ENCODE measurements at places on chromosomes 2 and 18.

GRCh38 chr18:74249181-74249968 lies 42.4 kb downstream of the CYB5A start:
- DNase-seq: no peak

- no peak for DNase-seq
Observed at GRCh38 chr18:12433829-12434540, 26.3 kb downstream of the PRELID3A start.

DNA sequence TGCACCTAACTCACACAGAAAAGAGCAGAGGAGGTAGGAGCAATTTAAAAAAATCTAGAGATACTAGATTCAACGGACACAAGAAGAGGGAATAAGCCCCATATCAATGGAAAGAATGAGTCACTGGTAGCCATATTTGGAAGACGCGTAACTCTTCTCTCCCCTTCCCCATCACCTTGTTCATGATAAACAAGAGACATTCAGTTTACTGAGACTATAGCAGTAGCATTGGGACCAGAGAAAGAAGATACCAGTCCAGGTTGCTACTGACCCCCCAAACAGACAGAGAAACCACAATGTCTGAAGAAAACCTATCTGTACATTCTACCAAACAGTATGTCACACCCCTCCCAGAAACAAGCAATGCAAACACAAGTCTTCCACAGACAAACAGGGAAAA lies 81.1 kb downstream of the SLC66A3 start:
- no peak for DNase-seq

GRCh38 chr2:170743530-170744239 lies 26.5 kb upstream of the ERICH2 start:
- DNase-seq: no peak

DNA sequence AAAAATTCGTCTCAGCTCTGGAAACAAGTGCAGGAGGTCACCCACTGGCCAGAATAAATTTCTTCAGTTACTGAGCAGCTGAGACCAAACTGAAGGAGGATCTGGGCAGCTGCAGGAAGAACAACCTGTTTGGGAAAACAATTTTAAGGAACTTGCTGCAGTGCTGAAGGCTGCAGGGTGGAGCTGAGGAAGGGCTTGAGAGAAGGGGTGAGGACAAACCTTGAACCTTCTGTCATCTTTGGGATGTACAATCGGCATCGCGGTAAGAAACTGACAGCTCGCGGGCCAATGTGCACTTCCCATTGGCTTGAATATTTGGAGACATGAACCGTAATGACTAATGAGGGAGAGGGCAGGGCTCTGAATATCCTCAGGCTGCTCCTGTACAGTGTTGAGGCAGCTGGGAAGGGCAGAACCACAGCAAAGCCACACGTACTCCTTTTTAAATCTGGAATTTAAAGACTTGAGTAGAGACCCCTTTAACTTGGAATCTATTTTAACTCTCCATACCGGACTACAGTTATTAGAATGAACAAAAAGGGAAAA lies 90.3 kb downstream of the TACR1 start:
- no peak for DNase-seq

- DNase-seq: no peak
Observed at GRCh38 chr2:100437751-100438150, 20.3 kb upstream of the CHST10 start.

- DNase-seq: no peak
Observed at GRCh38 chr2:236866542-236867340, 218.9 kb upstream of the COPS8 start.

DNA sequence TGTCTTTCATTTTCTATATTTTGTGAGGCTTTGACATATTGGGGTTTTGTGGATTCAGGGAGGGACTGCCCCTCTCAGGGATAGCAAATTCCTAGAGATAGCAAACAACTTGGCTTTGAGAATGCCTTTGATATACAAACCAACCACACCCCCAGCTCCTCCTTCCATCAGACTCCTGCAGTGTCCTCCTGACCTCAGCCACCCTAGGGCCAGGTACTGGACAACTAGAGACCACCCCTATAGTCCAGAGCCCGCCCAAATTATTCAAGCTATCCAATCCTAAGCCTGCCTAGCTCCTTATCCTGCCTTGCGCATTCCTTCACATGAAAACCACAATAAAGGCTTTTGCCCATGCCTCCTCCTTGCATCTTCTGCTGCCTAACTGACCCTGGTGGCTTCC lies 22.9 kb upstream of the STAM2 start:
- DNase-seq: no peak

- DNase-seq: no peak
Observed at GRCh38 chr2:240433973-240434727, 1.3 kb upstream of the GPC1 start.

DNA sequence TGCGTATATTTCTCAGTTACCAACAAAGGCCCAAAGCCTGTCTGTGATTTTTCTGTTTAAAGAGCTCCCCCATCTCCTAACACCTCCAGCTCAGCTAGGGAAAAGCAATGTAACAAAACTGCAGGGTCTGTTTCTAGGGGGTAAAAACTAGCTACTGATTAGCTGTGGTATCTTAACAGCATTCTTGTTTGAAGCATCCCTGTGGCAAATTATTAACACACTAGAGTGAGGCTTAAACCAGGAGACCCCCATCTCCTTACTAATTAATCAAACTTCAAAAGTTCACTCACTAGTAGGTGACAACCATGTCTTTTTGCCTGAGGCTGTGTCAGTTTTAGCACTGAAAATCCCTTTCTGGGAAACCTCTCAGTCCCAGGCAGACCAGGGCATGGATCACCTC lies 186.2 kb upstream of the PARD3B start:
- no peak for DNase-seq

GRCh38 chr2:74079522-74080341 lies 68.0 kb downstream of the BOLA3 start:
- no peak for DNase-seq

GRCh38 chr2:36413218-36413617 lies 57.6 kb downstream of the CRIM1 start:
- DNase-seq: no peak

DNA sequence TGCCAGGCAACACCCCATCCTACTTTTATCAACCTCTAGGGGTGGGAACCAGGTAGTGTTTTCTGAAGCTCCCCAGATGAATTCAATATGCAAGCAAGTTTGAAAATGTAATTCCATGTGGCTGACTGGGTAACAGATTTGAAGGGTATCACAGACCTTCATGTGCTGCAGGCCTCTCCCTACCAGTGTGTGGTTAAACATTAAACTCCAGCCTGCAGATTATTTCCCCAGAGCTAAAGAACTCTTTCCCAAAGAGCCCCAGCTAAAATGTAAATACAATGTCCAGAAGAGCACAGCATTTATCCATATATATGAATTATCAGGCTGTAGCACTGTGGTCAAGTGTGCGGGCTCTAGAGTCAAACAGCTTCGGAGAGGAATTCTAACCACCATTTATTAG lies 134.1 kb downstream of the MYO5B start:
- DNase-seq: no peak

DNA sequence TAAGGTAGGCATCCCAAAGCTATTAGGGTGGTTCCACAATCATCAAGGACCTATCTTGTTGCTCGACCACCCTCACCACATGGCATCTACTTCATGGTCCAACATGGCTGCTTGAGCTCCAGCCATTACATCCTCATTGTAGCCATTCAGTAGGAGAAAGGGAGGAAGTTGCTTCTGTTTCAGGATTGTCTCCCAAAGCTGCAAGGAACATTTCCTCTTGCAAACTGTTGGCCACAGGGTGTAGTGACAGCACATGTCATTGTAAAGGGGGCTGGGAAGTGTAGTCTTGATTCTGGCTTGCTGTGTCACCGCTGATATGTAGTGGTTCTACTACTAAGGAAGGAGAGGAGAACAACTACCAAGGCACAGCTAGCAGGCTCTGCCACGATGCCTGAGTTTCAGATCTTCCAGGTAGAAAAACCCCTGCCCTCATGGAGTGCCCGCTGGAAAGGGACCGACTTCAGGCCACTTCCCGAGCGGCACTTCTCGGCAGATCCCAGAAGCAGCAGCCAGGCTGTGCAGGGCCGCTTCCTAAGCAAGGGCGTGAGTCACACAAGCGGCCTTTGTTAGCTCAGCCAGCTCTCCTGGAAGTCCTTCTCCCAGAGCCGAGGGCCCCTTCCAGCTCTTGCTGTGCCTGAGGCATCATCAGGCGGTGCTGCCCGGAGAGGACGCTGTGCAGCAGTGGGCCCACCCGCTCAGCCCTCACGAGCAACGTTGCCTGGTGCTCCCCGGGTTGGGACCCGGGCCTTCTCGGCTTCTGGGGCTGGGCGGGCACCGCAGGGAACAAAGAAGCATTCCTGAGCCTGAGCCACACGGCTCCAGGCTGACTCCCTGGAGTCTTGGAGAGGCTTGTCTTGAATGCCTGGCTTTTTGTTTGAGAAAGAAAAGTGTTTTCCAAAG lies 58.2 kb downstream of the HS6ST1 start:
- no peak for DNase-seq

DNA sequence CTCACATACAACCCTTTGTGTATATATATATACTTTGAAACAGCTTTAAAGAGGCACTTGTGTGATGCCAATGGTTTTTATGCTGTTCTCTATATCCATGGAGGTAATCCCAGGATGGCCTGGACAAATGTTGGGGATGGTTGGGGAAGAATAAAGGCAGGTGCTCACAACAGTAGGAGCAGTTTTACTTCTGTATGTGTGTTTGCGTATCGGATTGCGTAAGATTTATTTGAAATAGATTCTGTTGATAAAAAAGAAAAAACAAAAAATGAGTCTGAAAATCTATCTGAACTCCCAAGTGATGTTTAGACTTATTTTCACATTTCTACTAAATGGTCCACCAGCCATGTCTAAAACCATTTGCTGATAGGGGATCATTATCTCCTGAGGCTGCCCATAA lies 29.3 kb downstream of the MRPL19 start:
- no peak for DNase-seq

- no peak for DNase-seq
Observed at GRCh38 chr2:96329456-96329855, 4.3 kb downstream of the ITPRIPL1 start.

- DNase-seq: no peak
Observed at GRCh38 chr18:7658701-7659100, 91.6 kb downstream of the PTPRM start.

DNA sequence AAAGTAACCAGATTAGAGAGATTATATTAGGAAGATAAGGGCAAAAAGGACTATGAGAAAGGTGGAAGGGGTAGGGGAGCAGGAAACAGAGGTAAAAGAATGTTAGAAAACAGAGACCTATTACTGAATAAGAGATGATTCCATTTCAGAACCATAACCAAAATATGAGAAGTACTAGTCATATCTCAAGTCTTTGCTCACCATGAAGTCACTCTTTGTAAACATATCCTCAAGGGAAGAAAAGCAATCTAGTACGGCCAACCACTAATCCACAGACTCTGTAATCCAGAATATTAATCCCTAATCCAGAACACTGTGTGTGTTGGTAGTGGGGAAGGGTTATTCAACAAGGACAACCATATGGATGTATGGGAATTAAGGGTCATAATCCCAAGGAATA lies 92.0 kb downstream of the CDCA7 start:
- DNase-seq: no peak

DNA sequence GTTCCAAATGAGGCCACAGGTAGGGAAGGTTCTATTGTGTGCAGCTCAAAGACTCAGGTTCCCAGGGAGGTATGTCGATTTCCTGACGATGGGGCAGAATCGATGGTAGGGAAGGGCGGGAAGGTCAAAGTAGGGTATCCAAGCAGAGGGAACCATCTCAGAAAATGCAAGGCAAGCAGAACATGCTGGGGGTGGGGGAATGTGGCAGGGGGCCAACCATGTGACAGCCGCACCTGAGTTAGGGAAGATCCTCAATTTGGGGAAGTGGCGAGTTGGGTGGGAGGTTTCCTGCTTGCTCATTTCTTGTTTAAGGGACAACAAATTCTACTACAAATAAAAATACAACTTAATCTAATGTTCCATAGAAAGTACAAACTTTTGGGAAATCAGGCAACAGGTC lies 21.7 kb upstream of the GRP start:
- no peak for DNase-seq

- DNase-seq: no peak
Observed at GRCh38 chr2:231332388-231332787, 63.1 kb upstream of the B3GNT7 start.

GRCh38 chr2:17959356-17959755 lies 80.9 kb downstream of the KCNS3 start:
- DNase-seq: no peak

GRCh38 chr2:76387294-76387693 lies 676.6 kb upstream of the GCFC2 start:
- DNase-seq: no peak

DNA sequence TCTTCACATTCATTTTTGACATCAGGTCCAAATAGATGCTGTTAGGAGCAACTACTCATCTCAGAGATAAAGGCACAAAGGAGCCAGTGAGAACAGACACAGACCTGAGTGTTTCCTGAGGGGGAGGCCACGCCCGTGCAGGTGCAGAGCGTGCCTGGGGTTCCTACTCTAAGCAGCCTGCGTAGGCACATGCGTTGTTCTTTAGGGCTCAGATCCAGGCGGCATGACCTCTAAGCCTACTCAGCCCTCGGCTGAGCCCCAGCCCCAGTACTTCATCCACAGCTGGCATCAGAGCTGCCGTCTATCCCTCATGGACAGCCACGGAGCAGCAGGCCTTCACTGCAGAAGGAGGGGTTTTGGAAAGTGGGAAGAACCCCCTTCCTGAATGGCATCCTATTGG lies 54.9 kb upstream of the PXDN start:
- DNase-seq: no peak

GRCh38 chr2:2591542-2591940 lies 260.5 kb upstream of the MYT1L start:
- DNase-seq: no peak

- no peak for DNase-seq
Observed at GRCh38 chr2:120522151-120522751, 176.3 kb downstream of the INHBB start.
